Natural killer cell (primary cell): ENCODE measurements at places on chromosomes 5 and 9. TPM values are rescaled to one million over a fixed set of nuclear protein-coding genes. Genes with fewer than 3 reads are reported as not detected.

- H3K4me3 ChIP-seq = no peak overlapping the region
- H3K27ac ChIP-seq = no peak overlapping the region
- no peak for DNase-seq
- no peaks in the 10 kb centered on the region for H3K4me1 ChIP-seq
- H3K36me3 ChIP-seq = no peaks in the 10 kb centered on the region
Observed at GRCh38 chr5:139108063-139108824, 89.9 kb downstream of the SIL1 start.

GRCh38 chr5:166185185-166185584 is 2106.3 kb upstream of the WWC1 start:
- H3K36me3 ChIP-seq = no peaks in the 10 kb centered on the region
- no peaks in the 10 kb centered on the region for H3K4me1 ChIP-seq
- H3K27ac ChIP-seq = no peak overlapping the region
- H3K27me3 ChIP-seq = no peaks in the 10 kb centered on the region
- H3K4me3 ChIP-seq = no peak overlapping the region

GRCh38 chr5:54294097-54294667 is 16.2 kb downstream of the ARL15 start:
- no peaks in the 10 kb centered on the region for H3K27me3 ChIP-seq
- no peak overlapping the region for H3K4me3 ChIP-seq
- no peaks in the 10 kb centered on the region for H3K4me1 ChIP-seq
- DNase-seq = no peak
- no peak overlapping the region for H3K27ac ChIP-seq

Gene RLN2
- 0.88 TPM for total RNA-seq

DNA sequence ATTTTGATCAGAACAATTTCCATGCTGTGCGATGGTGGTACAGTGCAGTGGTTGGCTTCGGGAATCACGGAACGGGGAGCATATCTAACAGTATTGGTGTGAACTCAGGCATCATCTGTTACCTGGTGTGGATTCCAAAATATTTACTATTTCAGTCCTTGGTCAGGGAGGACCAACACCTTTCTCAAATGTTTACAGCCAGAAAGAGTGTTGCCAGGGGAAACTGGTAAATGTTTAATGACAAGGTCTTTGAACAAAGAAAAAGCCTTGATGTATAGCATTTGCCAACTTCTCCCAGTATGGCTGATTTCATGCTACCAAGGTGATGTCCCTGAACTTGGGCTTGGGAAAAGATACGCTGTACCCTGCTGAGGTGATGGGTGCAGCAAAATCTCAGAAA is 145.6 kb upstream of the POC5 start:
- no peaks in the 10 kb centered on the region for H3K27me3 ChIP-seq
- no peaks in the 10 kb centered on the region for H3K36me3 ChIP-seq
- H3K27ac ChIP-seq = no peak overlapping the region
- H3K4me1 ChIP-seq = no peaks in the 10 kb centered on the region

- peaks cover 12% of the 10 kb centered on the region for H3K4me1 ChIP-seq
- no peak overlapping the region for H3K27ac ChIP-seq
- H3K36me3 ChIP-seq = no peaks in the 10 kb centered on the region
- no peak for DNase-seq
- H3K4me3 ChIP-seq = no peak overlapping the region
Observed at GRCh38 chr5:132674671-132675506, 1.1 kb downstream of the IL4 start.

GRCh38 chr5:162668926-162669325 is 601.4 kb downstream of the GABRG2 start:
- no peak overlapping the region for H3K4me3 ChIP-seq
- no peaks in the 10 kb centered on the region for H3K36me3 ChIP-seq
- no peaks in the 10 kb centered on the region for H3K4me1 ChIP-seq
- H3K27ac ChIP-seq = no peak overlapping the region
- DNase-seq = no peak

GRCh38 chr9:87108661-87109060 is 161.4 kb upstream of the GAS1 start:
- H3K36me3 ChIP-seq = no peaks in the 10 kb centered on the region
- H3K27me3 ChIP-seq = peaks cover 2% of the 10 kb centered on the region
- no peak overlapping the region for H3K4me3 ChIP-seq
- DNase-seq = no peak
- no peak overlapping the region for H3K27ac ChIP-seq
